Ascending aorta (tissue), 2 donors: ENCODE measurements at places on chromosomes 5 and 9.

- DNase-seq: no peak
Observed at GRCh38 chr5:21774281-21774680, 1078.9 kb downstream of the CDH12 start.

- no peak for DNase-seq
Observed at GRCh38 chr9:124180557-124180956, 77.2 kb upstream of the NEK6 start.

DNA sequence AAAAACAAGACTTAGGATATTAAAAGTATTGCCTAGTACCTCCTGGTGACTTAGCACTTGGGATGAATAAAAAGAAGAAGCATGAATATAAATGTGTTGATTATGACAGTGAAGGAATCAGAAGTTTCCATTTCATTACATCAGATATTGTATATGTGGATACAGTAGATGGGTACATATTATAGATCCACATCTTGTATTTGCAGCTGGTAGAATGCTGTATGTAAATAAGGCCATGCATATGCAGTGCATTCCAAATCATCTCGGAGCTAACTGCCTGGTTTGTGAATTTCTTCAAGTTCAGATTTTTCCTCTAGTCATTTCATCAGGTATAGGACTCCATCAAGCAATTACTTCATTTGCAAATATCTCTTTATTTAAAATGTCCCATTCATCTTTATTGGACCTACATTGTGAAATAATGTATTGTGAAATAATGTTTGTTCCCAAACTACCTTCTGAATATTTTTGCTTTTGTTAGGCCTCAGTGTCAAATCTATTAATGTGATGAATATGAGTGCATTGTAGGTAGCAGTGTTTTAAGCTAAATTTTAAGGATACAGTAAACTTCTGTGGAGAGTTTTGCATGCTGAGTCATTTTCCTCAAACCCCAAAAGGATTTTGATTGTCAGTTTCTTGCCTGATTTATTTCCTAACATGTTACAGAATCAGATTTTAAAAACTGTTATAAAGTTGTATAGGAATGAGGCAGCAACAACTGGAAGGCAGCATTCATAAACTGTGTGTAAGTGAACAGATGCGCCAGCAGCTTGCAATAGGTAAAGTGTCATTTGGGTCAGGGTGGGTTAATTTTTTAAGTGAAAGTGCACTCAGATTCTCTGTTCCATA is 370.8 kb upstream of the RIOK2 start:
- no peak for DNase-seq

GRCh38 chr9:80144856-80145255 is 573.1 kb downstream of the TLE4 start:
- no peak for DNase-seq
